Stimulated activated CD8-positive, alpha-beta memory T cell treated with anti-CD3 and anti-CD28 coated beads, Interleukin-4, amount 100 ng/mL, for 1 hour (primary cell): ENCODE measurements at places on chromosomes 5 and 9.

DNA sequence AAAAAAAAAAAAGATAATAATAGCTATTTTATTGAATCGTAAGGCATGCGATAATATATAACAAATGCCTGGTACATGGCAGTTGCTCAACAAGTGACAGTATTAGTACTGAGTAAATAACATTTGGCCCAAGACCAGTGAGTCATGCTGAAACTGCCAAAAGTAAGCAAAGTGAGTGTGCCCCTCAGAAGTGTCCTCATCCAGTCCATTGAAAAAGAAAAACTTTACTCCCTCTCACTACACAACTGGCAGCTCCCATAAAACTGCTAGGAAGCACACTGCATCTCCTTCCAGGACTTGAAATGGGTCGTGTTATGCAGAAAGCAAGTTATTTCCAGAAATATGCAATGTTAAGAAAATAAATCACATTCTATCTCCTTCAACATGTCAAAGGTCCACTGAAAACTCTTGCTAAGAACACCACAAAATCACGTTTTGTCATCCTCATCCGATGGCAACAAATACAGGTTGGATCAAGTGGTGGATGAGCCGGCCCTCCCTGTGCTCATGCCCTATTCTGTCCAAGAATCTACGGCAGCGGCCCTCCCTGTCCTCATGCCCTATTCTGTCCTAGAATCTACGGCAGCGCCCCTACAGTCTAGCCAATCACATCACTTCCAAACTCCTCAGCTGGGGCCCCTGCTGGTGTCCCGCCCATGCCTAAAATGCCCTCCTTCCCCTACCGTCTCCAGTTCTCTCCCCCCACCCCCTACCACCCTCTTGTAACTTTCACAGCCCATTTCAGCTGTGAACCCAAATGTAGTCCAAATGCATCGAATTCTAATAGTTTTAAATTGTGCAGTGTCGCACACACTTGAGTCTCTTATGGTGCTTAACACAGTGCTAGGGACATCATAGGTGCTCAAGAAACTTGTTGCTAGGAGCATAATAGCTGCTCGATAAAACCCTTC is 12.5 kb downstream of the PTCH1 start:
- no peak for DNase-seq

GRCh38 chr9:32877639-32878217 is 94.4 kb downstream of the TMEM215 start:
- DNase-seq, result no peak

- DNase-seq, result no peak
These were observed 162.2 kb downstream of the OXCT1 start for GRCh38 chr5:41707853-41708603.

DNA sequence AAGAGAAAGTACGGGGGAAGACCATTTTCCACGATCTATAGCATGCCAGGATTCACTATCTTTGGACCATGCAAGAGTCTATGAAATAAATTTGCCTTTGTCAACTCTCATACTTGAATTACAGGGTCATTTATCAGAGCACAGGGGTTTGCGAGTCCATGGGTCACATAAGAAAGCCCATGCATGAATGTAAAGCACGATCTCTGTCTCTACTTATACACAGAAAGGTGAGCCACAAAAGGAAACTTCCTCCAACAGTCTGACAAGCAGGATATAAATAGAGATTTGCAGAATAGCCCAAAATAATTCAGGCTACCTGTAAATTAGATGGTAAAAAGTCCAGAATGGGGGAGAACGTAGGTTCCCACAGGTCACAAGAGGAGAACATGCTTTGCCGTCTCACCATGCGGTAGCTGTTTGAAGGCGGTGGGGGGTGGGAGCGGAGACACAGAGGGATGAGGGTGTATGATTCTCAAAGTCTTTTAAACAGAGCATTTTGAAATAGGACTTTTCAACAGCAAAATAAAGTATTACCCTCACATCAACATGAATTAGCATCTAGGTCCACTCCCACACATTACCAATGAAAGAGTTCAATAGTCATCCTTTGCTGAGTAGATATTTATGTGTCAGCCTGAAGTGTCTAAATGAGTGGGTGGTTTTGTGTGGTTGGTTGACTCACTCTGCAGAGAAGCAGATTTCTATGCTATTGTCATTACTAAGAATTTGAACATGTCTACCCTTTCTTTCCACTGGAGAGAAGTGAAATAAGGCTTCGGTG is 279.7 kb downstream of the EBF1 start:
- DNase-seq, result no peak

DNA sequence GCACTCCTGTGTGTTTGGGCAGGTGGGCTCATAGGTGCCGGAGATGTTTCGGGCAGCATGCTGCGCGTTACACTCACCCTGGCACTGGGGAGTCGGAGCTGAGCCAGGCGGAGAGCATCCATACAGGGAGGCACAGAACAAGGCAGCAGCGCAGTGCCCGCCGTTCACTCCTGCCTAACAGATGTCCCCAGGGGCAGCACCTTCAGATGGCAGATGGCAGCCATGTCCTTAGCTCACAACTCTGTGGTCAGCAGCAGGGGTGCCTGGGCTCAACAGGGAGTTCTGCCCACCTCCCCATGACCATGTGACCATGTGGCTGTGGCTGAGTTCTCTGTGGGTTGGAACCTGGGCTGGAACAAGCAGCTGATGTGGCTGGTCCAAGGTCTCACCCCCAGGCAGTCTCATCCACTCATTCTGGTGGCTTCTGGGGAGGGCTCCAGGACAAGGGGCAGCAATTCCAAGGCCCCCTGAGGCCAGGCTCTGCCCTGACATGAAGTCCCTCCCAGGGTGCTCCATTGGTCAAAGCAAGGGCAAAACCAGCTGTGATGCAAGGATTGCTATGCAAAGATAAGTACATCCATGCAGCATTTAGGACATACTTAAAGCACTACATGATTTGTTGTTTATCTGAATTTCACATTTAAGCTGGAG is 64.2 kb downstream of the MRPL36 start:
- DNase-seq, result no peak

DNA sequence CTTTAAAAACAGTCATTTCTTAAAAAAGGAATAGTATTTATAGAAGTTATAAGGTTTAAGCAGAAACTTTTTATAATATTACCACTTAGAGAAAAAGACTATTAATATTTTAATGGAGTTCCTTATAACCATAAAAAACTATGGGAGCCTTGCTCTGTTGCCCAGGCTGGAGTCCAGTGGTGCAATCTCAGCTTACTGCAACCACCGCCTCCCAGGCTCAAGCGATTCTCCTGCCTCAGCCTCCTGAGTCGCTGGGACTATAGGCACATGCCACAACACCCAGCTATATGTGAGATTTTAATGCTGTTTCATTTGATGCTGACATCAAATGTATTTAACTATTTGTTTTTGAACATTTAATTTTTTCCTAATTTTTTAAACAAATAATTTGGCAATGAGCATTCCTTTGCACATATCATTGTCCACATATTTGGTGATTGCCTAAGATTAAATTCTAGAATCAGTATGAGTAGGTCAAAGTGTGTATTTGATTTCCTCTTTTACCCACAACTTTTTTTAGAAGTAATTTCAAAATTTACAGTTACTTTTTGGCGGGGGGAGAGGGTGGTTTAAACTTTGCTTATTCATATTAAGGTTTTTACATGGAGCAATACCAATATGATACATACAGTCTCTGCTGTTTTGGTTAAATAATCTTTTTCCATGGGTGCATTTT is 235.5 kb downstream of the ARHGEF28 start:
- no peak for DNase-seq

GRCh38 chr5:132253452-132254320 is 3.8 kb upstream of the PDLIM4 start:
- DNase-seq, result no peak

GRCh38 chr9:826500-827280 is 14.8 kb upstream of the DMRT1 start:
- no peak for DNase-seq

DNA sequence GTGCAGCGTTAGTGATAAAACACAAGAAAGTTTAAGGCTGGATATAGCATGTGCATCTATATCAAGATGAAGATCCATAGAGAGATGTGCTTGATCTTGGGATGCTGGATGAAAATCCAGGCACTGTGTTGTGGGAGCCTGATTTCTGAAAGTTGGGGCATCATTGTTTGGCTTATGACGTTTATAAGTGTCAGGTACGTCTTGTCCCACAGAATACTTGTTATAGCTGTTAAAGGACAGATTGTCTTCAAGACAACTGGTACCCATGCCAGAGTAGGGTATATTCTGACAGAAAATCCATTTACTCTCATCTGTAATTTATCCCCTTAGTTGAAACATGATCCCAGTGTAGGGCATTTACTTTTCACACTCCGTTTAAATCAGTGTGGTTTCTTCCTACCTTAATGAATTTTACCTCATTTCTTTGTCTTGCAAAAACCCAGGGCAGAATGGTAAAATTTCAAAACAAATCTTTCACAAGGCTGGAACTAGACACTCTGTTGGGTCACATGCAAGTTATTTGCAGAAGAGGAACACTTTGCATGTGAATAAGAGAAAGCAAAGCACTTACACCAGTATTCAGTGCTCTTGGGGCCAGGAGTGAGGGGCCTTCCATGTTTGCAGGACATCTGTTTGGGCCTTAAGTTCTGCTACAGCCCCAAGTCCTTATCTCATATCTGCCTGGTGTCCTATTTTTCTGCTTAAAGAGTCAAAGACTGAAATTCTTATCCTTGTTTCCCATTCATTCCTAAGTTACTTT is 73.3 kb downstream of the GHR start:
- DNase-seq, result no peak

- DNase-seq, result no peak
These were observed 13.3 kb upstream of the TRPM6 start for GRCh38 chr9:74901001-74901400.

DNA sequence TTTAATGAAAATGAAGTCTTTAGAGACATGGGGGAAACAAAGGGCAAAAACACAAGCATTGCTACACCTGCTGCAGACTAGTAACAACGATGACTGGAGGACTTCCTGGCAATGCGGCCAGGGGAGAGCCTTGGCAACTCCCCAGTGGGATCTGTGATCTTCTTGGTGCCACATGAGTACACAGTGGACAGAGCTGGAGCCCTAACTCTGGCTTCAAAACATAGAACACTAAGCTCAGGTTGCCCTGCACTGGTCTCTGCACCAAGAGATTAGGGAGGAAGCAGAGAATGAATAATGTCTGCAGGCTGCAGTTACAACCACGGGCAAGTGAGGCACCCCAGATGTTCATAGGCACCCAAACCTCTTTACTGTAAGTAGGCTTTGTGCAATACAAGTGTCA is 91.1 kb downstream of the MRPS27 start:
- DNase-seq, result no peak

GRCh38 chr5:52844885-52845284 is 57.2 kb downstream of the ITGA1 start:
- DNase-seq, result no peak

GRCh38 chr9:106697390-106697749 is 165.6 kb upstream of the ZNF462 start:
- no peak for DNase-seq

- DNase-seq, result no peak
These were observed 616 bp downstream of the RNF130 start for GRCh38 chr5:180070756-180071530.
